B cell (primary cell): ENCODE measurements at places on chromosomes 5 and 9.

- DNase-seq: no peak
These were observed 133.2 kb downstream of the ERCC6L2 start for GRCh38 chr9:96008502-96009222.

- no peak for DNase-seq
These were observed 93.8 kb downstream of the FEM1C start for GRCh38 chr5:115450741-115451140.

- DNase-seq: no peak
These were observed 19.6 kb downstream of the ZNF608 start for GRCh38 chr5:124726631-124727362.

DNA sequence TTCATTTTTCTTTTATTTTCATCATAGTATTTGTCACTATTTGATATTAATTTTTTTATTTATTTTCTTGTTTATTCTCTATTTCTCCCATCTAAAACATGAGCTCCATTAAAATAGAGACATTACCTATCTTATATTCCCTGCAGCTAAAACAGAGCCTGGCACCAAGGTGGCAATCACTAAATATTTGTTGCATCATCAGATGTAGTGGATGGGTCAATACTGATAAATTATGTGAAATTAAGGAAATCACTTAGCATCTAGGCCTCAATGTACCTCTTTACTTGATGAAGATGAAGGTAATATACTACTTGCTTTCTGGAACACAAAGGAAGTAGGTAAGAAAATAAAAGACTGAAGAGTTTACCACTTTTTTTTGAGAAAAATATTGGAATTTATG lies 24.6 kb downstream of the MFAP3 start:
- DNase-seq: no peak

DNA sequence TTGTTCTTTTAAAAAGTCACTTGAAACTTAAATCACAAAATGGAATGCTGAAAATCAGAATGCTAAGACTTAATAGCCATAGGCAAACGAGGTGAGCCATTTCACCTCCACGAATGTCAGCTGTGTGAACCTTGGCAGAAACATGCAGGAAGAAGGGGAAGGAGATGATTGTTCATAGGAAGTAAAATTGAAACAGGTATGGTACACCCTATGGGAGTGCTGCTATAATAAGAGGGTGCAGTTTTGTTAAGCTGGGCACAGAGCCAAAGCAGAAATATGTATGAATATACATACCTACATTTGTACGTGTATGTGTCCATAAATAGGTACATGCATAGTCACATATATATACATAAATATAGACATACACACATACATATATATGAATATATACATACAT lies 51.0 kb upstream of the SPINK5 start:
- no peak for DNase-seq

GRCh38 chr5:100421360-100421759 lies 113.8 kb upstream of the FAM174A start:
- DNase-seq: no peak

- DNase-seq: no peak
These were observed 5.5 kb downstream of the ANGPTL2 start for GRCh38 chr9:127116957-127117356.

DNA sequence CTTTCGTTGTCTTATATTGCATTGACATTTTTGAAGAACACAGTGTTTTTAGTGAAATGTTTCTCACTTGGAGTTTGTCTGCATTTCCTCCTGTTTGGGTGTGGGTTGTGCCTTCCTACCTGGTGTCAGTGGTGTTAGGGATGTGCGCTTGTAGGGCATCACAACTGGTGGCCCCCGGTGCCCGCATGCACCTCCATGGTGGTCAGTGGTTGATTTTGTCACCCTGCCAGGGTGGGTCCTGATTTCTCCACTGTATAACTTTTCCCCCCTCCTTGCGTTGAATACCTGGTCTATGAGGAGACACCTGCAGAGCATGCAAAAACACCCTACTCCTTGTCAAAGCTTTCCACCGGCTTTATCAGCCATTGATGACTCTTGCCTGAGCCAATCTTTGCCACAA lies 132.9 kb downstream of the BARX1 start:
- no peak for DNase-seq

DNA sequence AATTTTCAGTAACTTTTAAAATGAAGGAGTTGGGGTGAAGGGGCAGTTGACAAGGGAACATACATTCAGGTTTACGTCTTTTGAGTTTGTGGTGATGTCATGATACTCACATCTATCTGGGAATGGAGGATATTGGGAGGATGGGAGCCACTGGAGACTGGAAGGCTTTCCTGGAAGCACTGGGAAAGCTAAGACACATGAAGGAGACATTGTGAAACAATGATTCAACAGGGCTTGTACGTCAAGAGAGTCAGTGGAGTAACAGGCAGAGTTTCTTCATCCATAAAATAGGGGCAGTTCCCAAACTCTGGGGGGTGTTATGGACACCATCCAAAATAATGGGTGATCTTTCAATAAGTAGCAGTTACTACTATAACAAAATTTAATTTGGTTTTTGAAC lies 572.8 kb downstream of the CCDC171 start:
- DNase-seq: no peak

DNA sequence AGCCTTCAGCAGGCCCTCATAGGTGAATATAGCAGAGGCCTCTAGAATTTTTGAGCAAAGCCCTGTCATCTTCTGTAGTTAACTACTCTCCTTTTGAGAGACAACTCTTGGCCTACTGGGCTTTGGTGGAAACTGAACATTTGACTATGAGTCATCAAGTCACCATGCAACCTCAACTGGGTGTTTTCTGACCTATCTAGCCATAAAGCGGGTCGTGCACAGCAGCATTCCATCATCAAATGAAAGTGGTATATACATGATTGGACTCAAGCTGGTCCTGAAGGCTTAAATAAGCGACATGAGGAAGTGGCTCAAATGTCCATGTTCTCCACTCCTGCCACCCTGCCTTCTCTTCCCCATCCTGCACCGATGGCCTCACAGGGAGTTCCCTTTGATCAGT lies 1115.5 kb downstream of the TAF11L14 start:
- no peak for DNase-seq

DNA sequence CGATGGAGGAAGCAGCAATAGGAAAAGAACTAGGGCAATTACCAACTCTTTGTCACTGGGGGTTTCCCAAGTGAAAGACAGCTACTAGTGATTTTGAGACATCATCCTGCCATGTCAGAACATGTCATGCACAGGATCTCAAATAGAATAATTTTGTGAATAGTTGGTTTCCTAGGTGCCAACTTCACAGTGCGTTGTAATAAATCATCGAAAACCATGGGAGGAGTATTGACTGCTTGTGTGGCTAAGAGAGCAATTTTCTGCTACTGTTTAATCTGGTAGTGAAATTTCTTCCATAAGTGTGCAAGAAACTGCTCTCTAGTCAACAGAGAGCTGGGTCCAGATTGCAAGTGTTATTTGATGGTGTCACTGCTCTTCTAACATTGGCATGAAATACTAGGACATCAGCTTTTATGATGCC lies 168.6 kb downstream of the NNT start:
- DNase-seq: no peak

GRCh38 chr5:177035976-177036375 lies 13.5 kb downstream of the ZNF346 start:
- DNase-seq: no peak

- no peak for DNase-seq
These were observed 255.2 kb downstream of the AOPEP start for GRCh38 chr9:94981723-94982090.

DNA sequence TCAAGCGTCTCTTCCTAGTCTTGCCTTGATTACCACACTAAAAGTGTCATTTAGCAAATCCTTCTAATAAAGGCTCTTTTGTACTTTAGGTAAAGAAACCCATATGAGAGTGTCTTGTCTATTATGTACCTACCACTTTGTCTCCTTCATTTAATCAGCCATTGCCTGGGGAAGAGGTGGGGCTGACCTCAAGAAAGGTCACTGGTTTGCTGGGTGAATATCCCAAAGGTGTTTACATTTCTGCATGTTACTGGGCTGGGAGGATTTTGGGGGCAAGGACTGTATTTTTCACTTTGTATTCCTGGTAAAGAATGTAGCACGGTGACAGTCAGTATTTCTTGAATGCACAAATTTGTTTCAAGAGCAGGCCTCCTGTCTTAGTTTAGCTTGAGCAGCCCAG lies 11.9 kb upstream of the RPS23 start:
- no peak for DNase-seq

DNA sequence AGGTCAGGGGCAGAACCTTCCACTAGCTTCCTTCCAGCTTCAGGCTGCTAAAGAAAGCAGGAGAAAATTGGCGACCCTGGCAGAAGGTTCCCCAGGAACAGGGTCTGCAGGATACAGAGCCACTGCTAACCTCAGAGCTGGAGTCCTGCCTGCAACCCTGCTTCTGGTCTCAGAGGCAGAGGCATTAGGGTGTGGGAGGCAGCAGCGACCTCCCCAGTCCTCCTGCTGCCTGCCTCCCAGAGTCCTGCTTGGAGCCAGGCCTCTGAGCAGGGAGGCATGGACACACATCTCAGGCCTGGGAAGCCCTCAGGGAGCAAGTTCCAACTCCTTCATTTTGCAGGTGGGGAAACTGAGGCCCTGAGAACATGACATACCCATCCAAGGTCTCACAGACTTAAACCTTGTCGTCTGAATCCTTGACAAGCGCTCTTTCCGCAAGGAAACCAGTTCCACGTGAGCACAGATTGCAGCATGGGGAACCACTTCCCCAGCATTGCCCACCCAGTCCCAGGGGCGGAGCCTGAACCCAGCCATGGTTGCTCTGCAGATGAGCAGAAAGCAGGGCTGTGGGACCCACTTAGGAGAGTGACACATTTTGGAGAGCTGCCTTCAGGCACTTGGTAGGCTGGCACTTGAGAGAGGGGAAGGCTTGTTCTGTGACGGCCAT lies 28.2 kb upstream of the HAND1 start:
- no peak for DNase-seq

- DNase-seq: no peak
These were observed 15.8 kb upstream of the HACD4 start for GRCh38 chr9:21047281-21047691.

DNA sequence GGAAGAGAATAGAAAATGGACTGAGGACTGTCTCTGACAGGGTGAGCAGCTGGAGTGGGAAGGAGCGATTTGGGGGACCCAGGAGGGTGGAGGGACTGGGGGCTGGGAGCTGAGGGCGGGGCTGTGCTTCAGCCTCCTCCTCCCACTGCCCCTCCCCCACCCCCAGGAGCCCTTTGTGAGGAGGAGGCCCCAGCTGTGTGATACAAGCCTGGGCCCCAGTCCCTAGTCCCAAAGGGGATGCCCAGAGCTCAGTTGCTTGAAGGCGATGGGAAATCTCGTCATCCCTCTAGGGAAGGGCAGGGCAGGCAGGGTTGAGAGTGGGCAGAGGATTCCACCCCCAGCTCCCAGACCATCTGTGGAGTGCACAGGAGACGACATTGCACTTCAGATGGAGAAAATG lies at the start of gene SPATA31E1:
Gene SPATA31E1, plus strand, starts transcription at position 251 of the 400 bp plus-strand sequence. Its CDS starts 15 bp downstream, at position 266.
- DNase-seq: no peak

GRCh38 chr9:131657037-131657377 lies 82.9 kb downstream of the RAPGEF1 start:
- no peak for DNase-seq

GRCh38 chr5:112742424-112742823 lies 4.7 kb downstream of the APC start:
- DNase-seq: no peak

GRCh38 chr9:72912476-72913381 lies 40.1 kb downstream of the ALDH1A1 start:
- DNase-seq: no peak

DNA sequence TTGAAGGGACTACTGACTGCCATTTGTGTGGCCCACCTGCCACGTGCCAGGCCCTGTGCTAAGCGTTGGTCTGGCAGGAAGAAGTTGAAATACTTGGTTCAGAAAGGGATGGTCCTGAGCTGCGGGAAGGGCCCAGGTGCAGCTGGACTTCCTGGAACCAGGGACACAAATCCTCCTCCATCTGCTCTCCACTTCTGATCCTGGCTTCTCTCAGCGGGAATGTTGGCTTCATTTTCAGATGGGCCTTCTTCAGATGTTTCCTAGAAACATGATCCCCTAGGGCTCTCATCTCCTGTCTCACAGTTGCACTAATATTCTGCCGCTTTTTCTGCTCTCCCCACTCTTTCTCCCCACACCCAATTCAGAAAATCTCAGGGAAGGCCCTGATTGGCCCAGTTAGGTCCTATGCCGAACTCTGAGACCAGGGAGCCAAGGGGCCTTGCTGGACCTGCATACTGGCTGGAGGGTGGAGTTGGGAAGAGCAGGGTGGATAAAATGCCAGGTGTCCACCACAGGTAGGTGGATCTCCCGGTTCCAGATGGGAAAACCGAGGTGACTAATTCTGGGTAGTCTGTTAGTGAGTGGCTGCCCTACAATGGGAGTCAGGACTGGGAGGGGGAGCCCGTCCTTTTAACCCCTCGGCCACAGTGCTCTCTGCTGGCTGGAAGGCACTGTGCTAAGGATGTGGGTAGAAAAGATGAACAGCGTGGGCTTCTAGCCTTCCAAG lies 19.4 kb downstream of the PSAT1 start:
- DNase-seq: no peak

DNA sequence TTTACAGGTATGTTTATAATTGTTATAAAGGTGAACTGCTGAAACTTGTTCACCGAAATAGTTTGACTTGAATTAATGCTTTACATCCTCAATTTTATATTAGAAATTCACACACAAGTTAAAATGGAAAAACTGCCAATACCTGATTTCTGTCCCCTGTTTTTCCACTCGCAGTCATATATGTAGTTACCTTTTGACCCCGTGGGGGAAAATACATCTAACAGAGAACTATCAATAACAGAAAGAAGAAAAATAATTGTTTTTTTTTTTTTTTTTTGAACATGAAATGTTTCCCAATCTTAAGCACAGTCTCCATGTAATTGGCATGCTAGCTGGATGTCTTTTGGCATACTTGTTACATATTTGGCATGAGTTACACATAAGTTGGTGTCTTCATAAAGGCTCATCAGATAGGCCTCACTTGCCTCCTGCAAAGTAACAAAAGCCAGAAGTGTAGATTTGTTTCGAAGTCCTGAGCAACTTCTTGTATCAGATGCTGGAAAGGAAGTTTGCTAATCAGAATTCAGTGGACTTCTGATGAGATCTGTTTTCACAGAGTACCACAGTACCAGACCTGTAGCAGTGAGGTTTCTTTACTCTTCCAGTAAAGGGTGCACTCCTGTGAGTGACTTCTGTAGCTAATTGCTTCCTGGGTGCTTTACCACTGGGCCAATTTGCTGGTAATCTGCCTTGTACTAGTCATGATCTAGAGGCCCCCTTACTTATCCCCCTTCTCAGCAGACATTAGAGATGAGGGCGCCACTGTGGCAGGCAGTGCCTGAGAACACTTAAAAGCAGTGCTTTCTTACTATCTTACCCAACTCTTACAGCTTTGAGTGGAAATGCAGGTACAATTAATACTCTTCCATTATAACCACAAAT lies 36.2 kb upstream of the CXXC5 start:
- no peak for DNase-seq
